ENCODE measurements at places on chromosomes 6 and 20. TPM values are rescaled to one million over a fixed set of nuclear protein-coding genes. Genes with fewer than 3 reads are reported as not detected.

WFDC10B gene
- not detected for total RNA-seq

PLA2G7 gene
- not detected for total RNA-seq

RAET1L gene
- not detected for total RNA-seq

PROCR gene
- 89.7 TPM for total RNA-seq

ATP9A gene
- total RNA-seq: 3.2 TPM

KPNA5 gene
- total RNA-seq: 4.1 TPM
